ENCODE measurements at places on chromosomes 4 and X.

DNA sequence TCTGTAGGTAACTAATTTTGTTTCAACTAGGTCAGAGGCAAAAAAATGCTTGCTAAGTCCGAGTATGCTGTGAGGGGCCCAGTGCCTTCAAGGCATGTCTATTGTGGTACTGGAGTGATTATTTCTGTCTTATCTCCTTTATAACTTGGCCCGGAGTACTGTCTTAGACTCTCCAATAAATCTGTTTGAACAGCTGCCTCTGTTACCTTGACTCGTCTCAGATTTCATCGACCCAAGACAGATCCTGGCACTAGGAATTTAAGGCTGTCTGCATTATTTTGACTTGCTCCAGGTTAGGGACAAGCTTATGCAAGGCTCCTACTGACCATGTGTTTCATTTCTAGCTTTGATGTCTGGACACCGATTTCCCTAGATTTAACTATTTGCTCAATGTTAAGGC is 41.1 kb upstream of the NKAP start:
- DNase-seq = no peak

DNA sequence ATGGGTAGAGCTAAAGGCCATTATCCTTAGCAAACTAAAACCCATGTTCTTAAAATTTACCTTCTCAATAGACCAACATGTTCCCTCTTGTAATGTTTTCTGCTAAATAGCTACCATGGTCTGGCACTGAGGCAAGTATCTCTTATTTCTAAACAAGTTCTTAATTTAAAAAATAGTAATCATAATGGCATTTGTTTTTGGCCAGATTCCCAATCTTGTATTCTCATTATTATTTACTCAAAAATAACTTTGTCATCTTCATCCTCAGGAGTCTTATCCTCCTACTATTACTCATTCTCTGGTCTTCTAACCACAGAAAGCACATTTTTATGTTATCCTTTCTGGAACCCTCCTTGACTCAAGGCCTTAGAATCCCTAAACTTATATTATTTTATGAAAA is 931.2 kb downstream of the CCSER1 start:
- no peak for DNase-seq

GRCh38 chr4:128776794-128777216 is 32.7 kb upstream of the JADE1 start:
- DNase-seq = peak; percentile 93

DNA sequence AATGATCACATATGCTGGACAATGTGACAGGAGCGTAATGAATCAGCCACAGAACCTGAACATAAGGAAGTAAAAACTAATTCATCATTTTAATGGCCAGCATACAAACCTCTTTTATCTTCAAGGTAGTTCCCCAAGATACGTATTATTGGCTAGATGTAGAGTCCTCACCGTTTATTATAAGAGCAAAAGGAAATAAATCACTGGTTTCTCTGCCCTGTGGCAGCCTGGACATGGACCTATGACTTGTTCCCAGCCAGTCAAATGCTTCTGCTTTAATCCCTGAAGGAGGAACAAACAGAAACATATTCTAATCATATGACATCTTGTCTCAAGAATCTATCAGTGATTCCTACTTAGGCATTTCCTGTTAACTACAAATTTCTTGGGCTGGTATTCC is 86.8 kb upstream of the FAM241A start:
- DNase-seq = peak; percentile 60

- no peak for DNase-seq
Observed at GRCh38 chr4:8308144-8308543, 38.6 kb downstream of the HTRA3 start.

GRCh38 chrX:14546190-14546589 is 16.9 kb downstream of the GLRA2 start:
- no peak for DNase-seq

- no peak for DNase-seq
Observed at GRCh38 chr4:6956434-6957147, 47.0 kb downstream of the TBC1D14 start.

GRCh38 chr4:153523941-153524386 is 57.8 kb downstream of the TMEM131L start:
- DNase-seq = no peak
